Right atrium auricular region (tissue), 2 donors: ENCODE measurements at places on chromosomes 4 and X. TPM values are rescaled to one million over a fixed set of nuclear protein-coding genes. Genes with fewer than 3 reads are reported as not detected.

Gene MAGEH1
- total RNA-seq = 26.7 TPM

Gene TBC1D8B
- 4.6 TPM for total RNA-seq

Gene AKAP4
- not detected for total RNA-seq

Gene RENBP
- 6.2 TPM for total RNA-seq

Gene SHROOM4
- total RNA-seq = 9.2 TPM

Gene SLC10A6
- total RNA-seq = 1.7 TPM

Gene CCDC120
- 1.3 TPM for total RNA-seq

Gene PI4K2B
- 2.7 TPM for total RNA-seq

Gene ZMAT1
- 4.4 TPM for total RNA-seq

Gene CTAG1B
- not detected for total RNA-seq

Gene PTPN13
- 6.2 TPM for total RNA-seq

Gene PDLIM3
- 476 TPM for total RNA-seq

Gene TMSB15B
- total RNA-seq = 2.4 TPM

Gene APOO
- total RNA-seq = 63.3 TPM

Gene TIGD2
- total RNA-seq = 1.5 TPM

Gene UGT2B17
- not detected for total RNA-seq

Gene SOX3
- total RNA-seq = not detected

Gene RRH
- not detected for total RNA-seq

Gene FGF5
- total RNA-seq = 0.07 TPM

Gene EDA2R
- total RNA-seq = 0.83 TPM

Gene EFHC2
- 4.5 TPM for total RNA-seq

Gene TRIM60
- not detected for total RNA-seq

Gene SPINK2
- total RNA-seq = 14.7 TPM

Gene NDNF
- 0.51 TPM for total RNA-seq

Gene IL13RA2
- total RNA-seq = 0.44 TPM

Gene FRMD7
- total RNA-seq = not detected

Gene CENPVL2
- total RNA-seq = not detected

Gene MAP7D2
- 0.24 TPM for total RNA-seq

Gene CCNI
- 338 TPM for total RNA-seq

Gene SYN1
- 7.0 TPM for total RNA-seq

Gene MAGEC3
- not detected for total RNA-seq

Gene CFI
- total RNA-seq = 30.4 TPM

Gene EDNRA
- total RNA-seq = 64.8 TPM

Gene FAM184B
- total RNA-seq = not detected

Gene NAP1L5
- total RNA-seq = 5.2 TPM

Gene VSIG1
- total RNA-seq = not detected

Gene RASSF6
- total RNA-seq = not detected

Gene TEX13D
- total RNA-seq = not detected

Gene PCDH7
- total RNA-seq = 16.8 TPM

Gene OCIAD2
- total RNA-seq = 8.3 TPM

Gene SNCA
- 23.3 TPM for total RNA-seq

Gene MAGEC2
- total RNA-seq = not detected

Gene USP46
- total RNA-seq = 28.0 TPM

Gene VEGFD
- total RNA-seq = 1.6 TPM

Gene HPGD
- 1.4 TPM for total RNA-seq
